Iris pigment epithelial cell (primary cell): ENCODE measurements at places on chromosomes 7 and 10.

- no peak for DNase-seq
Observed at GRCh38 chr7:47218378-47219176, 363.3 kb downstream of the TNS3 start.

DNA sequence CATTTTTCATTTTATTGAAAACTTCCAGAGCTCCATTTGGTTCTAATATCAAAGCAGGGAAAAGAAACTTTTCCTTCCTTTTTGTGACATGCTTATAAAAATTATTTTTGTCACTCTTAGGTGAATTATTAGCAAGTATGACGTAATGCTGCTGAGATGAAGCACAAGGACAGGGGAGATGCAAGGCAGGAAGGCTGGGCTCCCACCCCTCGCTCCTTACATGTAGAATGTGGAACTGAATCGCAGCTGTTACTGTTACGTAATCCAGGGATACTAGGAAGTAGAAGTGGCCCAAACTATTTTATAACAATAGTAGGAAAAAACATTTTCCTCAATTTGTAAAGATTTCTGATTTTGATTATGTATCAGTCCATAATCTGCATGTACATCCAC, 17.1 kb upstream of the GTPBP4 start:
- peak; percentile 49 for DNase-seq

DNA sequence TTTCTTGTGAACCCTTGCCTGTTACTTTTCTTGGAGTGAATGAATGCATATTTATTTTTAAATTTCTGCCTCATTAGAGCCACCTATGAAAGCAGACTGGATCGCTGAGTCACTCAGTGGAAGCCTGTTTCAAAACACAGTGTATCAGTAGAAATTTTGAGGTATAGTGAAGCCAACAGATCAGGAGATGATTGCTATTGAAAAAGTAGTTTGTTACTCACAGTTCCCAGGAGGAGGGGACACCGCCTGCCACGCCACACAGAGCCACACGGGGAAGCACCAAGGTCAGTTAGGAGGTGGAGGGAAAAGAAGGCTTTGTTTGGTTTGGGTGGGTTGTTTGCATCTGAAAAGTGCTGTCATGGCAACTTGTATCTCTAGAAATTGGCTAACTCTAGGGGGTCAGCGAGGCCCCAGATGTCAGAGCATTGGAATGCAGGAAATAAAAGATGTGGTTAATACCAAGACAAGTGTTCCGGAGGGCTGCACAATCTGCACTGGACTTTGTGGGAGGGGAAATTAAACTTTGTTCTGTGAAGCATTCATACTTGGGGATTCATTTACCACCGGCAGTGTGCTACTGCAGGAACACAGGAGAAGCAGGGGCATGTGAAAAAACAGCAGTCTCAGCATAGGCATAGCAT, 106.4 kb upstream of the SDK1 start:
- peak; percentile 92 for DNase-seq

DNA sequence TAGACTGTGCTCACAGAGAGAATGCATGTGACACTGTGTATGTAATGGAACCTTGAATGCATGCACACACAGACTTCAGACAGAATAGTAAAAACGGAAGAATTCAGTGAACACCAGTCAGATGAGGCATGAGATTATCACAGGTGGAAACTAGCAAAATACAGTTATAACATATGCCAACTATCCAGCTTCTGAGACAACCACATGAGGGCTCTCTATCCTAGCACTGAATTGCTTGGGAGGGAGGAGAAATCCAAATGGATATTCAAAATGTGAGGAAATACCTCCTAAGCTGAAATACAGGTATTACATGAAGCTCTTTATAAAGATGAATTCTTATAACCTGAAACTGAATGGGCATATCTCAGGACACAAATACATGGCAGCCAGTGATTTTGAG, 30.6 kb downstream of the GARS1 start:
- DNase-seq: no peak

DNA sequence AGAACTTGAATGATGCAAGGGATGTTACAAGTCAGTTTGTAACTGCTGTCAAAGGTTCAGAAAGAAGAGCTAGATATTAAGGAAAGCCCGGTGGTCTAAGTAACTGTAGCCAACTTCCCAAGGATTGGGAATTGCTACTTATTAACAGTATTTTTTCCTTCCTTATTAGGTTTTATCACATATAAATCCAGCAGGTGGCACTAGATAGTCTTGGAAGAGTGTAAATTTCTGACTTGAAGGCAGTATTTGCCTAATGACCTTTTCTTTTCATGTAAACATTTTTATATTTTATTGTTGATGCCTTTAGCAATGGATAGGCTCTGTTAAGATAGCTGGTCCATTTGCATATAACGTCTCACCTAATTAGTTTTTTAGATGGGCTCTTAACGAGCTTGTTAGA, 51.2 kb downstream of the ANLN start:
- peak; percentile 49 for DNase-seq

GRCh38 chr7:114889646-114890285, 32.1 kb upstream of the MDFIC start:
- peak; percentile 99 for DNase-seq

- no peak for DNase-seq
Observed at GRCh38 chr7:78218051-78218450, 419.5 kb downstream of the PHTF2 start.

GRCh38 chr7:93629291-93629801, 54.8 kb upstream of the CALCR start:
- DNase-seq: no peak

GRCh38 chr7:50923476-50923875, 140.8 kb upstream of the GRB10 start:
- DNase-seq: no peak

- DNase-seq: no peak
Observed at GRCh38 chr7:52074071-52074470, 757.5 kb upstream of the COBL start.

DNA sequence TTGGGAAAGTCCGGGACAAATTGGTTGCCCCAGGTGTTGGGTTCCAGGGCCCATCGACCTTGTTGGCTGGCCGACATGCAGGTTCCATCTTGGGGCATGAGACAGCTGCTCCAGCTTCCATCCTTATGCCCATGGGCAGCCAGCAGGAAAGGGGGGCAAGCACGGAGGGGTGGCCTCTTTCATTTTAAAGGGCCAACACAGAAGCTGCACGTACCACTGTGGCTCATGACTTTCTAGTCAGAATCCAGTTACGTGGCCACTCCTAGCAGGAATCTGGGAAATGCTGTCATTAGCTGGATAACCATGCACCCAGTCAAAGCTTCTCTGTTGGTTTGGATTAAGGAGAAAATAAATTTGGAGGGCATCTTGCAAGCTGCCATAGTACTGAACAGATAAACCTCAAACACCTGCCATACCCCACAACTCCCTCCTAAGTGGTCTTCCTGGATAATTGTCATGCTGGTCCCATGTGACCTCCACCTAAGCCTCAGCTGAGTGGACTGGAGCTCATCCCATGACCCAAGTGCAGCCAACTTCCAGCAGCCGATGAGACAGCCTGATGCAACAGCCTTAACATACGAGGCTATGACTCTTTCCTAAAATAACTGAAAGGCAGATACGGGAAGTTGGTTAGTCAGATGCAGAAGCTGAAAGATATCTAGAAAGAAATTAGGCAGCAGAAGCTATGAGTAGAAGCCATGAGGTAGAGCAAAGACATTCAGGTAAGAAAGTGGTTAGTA, 21.4 kb upstream of the GSDME start:
- peak; percentile 90 for DNase-seq

DNA sequence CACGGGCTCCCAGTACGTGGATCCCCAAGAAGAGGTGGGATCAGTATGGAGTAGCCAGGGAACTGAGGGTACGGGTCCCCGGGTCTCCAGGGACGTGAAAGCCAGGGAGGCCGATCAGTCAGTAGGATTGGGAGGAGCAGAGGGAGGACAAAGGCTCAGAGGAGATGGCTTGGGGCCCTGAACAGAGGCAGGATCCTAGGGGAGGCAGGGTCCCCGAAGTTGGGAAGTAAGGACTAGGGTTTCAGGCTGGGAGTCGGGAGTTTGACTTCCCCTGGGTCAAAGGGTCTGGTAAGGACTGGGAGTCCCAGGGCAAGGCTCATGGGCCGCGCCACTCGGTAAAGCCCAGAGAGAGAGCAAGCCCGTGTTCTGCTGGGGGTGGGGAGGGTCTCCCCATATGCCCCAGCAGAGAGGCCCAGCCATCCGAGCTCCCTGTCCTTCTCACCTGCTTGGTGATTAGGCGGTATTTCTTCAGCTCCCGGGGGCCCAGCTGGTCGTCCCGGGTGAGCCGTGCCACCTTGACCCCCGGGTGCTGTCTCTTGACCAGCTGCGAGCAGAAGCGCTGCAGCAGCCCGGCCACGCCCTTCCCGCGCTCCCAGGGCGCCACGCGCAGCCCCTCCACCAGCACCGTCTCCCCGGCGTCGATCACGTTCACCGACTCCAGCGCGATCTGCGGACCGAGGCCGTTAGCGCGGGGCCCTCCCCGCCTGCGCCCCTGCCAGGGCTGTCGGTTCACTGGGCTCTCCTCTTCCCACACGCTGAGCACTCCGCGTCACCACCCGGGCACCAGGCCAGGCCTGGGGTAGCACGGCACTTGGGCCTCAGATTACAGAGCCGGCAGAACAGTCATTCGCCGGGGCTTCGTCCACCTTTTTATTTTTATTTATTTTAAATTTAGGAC, 7.0 kb downstream of the NAT16 start:
- peak; percentile 42 for DNase-seq

- DNase-seq: no peak
Observed at GRCh38 chr10:119754085-119754484, 28.2 kb downstream of the INPP5F start.

- DNase-seq: peak; percentile 17
Observed at GRCh38 chr10:28837613-28838390, 160.5 kb downstream of the BAMBI start.

- peak; percentile 70 for DNase-seq
Observed at GRCh38 chr10:49562893-49563292, 24.0 kb upstream of the ERCC6 start.

DNA sequence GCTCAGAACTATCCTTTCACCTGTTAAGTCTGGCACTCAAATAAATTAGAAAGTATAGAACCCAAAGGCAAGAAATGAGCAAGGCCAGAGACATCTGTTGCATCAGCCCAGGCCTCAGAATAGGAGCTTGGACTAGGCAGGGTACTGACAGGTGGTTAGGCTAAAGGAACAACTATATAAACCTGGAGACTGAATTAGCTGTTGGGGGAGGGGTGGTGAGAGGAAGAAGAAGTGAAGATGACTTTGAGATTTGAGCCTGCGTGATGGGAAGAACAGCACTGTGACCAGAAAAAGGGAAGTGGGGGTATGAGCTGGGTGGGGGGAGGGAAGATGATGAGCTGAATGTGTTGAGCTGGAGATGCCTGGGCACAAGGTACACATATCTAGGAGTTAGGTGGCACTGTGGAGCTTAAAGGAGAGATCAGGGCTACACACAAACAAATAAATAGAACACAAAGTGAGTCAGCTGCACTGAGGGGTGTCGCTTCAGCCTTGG, 244.7 kb downstream of the PTEN start:
- no peak for DNase-seq

DNA sequence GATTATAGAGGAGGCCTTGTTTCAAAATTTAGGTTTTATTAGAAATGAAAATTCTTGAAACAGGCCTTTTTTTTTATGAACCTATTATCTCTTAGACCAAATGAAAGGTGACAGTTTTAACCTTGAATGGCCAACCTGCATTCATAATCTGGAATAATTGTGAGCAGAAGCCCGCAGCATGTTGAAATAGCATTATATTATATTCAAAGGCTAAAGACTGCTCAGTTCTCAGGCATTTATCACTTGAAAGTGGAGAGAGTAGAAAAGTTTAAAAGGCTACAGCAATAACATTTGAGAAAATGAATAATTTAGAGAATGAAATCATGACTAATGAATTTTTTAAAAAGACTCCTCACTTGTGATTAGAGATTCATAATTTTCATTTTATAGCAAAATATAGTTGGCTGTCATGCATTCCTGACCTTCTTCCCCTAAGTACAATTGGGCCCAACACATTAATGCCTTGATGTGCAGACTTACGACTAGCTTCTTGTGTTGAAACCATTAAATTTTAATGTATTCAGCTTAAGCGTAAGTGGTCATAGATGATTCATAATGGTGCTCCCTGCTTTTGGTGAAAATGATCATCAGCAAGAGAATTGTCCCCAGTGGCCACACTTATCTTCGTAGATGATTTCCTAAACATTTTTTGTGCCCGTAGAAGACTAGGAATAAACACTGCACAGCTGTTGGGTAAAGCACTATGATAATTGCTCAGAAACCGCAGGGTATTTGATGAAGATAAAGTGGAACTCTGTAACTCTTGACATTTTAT, 346.6 kb upstream of the BMPER start:
- DNase-seq: no peak

DNA sequence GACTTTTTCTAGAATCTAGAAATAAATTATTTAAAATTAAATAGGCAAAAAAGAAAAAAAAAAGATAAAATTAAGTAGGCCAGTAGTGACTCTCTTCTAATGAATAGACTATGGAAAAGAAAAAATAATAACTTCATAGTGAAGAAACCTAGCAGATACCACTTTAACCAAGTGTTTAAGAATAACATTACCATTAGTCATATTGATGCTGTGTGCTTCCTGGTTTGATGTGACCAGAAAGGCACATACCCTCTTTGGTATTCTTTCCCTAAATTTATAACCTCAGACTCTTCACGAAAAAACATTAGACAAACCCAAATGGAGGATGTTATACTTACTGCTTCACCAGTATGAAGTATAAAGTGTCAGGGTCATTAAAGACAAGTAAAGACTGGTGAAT, 42.6 kb downstream of the KIF20B start:
- DNase-seq: peak; percentile 60

DNA sequence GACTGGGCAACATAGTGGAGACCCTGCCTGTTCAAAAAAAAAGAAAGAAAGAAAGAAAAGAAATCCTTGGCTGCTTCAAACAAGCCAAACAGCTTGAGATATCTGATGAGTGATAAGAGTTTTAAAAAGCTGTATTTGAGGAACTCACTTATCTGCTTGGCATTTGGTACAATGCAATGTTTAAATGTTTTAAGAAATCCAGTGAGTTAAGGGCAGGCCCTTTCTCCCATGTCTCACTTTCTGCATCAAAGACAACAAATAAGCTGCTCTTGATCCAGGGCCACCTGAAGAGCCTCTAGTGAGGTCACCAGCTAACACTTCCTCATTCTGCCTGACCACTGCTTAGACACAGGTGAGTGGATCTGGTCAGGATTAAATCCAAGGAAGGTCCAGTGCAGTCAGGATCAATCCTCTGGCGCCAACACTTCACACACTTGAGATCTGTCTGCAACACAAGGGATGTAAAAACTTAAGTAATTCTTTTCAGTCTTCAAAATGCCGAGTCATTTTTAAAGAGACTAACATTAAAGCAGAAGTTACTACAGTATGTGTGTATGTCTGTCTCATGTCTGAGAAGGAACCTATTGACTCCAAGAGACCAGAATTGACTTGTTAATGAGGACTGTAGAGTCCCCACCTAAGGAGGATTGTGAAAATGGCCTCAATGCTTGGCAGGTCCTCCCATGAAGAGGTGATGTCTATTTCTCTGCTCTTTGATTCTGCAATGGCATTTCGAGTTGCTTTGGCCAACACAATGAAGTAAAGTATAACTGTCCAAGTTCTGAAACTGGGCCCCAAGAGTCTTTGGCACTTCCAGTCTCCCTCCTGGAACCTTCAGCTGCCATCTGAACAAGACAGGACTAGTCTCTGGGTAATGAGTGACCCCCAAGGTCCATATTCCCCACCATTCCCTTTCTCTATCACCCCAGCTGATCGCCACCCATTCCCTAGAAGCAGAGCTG, 43.1 kb downstream of the CREB3L2 start:
- DNase-seq: no peak
